Colonic mucosa (tissue), 4 donors: ENCODE measurements at places on chromosomes 5 and 9. TPM values are rescaled to one million over a fixed set of nuclear protein-coding genes. Genes with fewer than 3 reads are reported as not detected.

The LCN2 gene
- 374 TPM for total RNA-seq

The TSSK1B gene
- not detected for total RNA-seq

The P4HA2 gene
- total RNA-seq = 79.6 TPM

The PCA3 gene
- not detected for total RNA-seq

The ANKRD55 gene
- total RNA-seq = not detected

The PCDHGA5 gene
- total RNA-seq = 1.1 TPM

The PCDHA1 gene
- 0.13 TPM for total RNA-seq

The TAS2R1 gene
- total RNA-seq = not detected

The AFAP1L1 gene
- 4.0 TPM for total RNA-seq

The GRIA1 gene
- not detected for total RNA-seq

The ANKRD20A1 gene
- 6.0 TPM for total RNA-seq

The TNFSF15 gene
- total RNA-seq = 2.9 TPM

The PCDHB10 gene
- 1.1 TPM for total RNA-seq

GRCh38 chr9:72949244-72949582 is 3.6 kb downstream of the ALDH1A1 start:
- DNase-seq = no peak

- DNase-seq = no peak
Measured at GRCh38 chr9:16640649-16641048, 229.8 kb downstream of the BNC2 start.

GRCh38 chr5:151094030-151094851 is 13.4 kb upstream of the TNIP1 start:
- DNase-seq = peak; percentile 74

DNA sequence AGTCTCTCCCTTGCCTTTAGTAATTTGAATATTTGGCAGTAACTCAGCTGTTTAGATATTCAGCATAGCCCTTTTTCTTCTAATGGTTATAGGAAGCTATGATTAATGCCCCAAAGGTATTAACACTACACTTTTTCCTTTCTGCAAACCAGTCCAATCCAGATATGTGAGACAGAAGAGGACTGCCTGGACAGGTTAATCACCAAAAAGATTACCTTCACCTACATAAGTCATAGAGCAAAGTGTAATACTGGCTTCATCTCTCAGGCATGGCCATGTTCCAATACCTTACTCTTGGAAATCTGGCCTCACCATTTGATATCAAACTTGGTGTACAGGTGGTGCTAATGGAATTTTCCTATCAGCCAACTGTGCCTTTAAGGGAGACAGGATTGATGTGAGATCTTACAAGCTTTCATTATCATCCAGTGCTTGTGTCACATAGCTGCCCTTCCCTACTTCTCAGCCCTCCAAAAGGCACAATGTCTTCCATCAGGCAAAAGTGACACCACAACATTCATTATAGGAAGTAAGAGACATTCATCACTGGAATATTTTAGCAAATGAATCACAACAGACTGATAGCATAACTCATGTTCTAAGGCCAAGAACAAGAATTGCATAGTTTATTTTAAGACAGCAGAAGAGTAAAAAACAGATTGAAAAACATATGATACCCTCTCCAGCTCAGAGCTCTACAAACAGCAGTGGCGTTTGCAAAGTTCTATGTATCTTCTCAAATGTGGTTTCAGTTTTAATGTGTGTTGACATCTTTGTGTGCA is 91.2 kb upstream of the PAM start:
- DNase-seq = no peak

DNA sequence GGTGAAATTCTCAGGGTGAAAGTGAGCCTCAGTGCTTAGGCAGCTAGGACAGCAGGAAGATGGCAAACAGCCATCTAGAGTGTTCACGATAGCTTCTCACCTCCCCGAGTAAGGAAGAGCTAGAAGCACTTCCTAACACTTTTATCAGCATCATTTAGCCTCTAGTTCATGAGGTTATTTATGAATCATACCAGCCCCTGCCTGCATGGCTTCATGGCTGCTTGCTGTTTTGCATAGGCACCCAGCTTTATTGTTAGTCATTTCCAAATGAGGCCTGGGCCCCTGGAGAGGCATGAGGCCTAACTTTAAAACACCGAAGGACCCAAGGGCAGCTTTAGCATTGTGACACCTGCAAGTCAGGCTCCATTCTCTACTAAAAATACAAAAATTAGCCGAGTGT is 134.9 kb upstream of the PANK3 start:
- no peak for DNase-seq

GRCh38 chr9:130870491-130871381 is 25.9 kb downstream of the QRFP start:
- DNase-seq = no peak

GRCh38 chr9:77131399-77131798 is 45.9 kb upstream of the VPS13A start:
- DNase-seq = no peak

- no peak for DNase-seq
Measured at GRCh38 chr5:118060833-118061232, 927.5 kb downstream of the DTWD2 start.

GRCh38 chr9:20236676-20237075 is 385.6 kb downstream of the MLLT3 start:
- no peak for DNase-seq

DNA sequence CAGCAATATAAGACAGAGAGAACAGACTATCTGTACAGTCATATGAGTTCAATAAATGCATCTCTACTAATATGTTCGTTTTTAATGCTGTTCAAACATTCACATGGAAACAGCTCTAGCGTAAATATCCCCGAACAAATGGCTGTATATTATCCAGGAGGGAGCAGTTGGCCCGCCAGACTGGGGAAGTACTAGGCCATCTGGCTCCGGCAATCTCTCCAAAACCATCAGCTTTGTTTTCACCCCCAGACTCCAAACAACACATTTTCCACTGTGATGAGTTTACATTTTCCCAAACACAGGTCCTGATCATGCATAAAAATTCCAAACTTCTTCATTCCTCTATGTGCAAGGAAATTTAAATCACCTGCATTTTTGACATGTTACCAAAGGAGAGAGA is 8.7 kb downstream of the EBF1 start:
- no peak for DNase-seq

GRCh38 chr9:112408275-112408674 is 28.4 kb downstream of the HSDL2 start:
- DNase-seq = no peak

DNA sequence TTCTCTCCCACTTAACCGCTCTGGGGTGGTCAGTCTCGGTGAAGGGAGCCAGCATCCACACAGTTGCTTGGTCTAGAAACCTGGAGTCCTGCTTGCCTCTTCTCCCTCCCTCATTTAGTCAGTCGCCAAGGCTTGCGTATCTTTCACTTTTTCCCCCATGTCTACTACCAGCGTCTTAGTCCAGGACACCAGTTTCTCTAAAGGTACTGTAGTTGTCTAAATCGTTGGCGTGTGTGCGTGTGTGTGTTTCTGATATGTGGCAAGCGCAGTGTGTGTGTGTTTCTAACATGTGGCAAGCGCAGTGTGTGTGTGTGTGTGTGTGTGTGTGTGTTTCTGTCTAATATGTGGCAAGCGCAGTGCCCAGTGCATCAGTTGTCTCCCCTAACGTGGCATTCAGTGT is 641 bp downstream of the ATP6V1G1 start:
- peak; percentile 30 for DNase-seq

DNA sequence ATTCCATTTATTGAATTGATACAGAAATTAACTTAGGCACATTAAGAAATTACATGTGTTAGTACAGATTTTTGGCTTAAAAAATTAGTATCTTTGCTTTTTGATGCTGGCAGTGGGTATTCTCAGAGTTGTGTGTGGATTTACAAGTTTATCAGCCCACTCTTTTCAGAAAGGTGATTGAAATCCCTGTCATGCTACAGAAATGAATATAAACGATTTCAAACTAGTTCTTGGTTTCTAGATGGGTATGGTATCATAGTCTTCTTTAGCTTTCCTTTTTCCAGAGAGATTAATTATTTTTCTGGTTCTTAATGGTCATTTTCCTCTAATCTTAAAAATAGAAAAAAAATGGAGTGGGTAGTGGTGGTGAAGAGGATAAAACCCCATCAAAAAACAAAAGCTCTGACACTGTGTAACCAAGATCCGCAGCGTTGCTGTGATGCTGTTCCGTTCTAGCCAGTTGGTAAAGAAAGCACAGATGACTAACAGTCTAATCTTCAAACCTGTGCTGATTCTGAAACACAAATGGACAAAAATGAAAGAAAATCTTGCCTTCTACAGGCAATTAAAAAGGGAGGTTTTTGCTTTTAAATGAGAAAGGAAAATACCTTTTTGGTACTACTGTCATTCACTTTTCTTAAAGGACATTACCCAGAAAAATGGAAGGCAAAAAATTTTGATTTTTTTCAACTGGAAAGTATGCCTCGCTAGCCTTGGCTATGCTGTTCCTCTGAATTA is 5.2 kb downstream of the LRRTM2 start:
- no peak for DNase-seq

GRCh38 chr9:134043531-134043988 is 18.3 kb downstream of the BRD3OS start:
- DNase-seq = no peak

GRCh38 chr9:6632516-6633183 is 12.9 kb downstream of the GLDC start:
- DNase-seq = peak; percentile 18

GRCh38 chr9:72590824-72591223 is 69.4 kb downstream of the TMC1 start:
- DNase-seq = no peak

- no peak for DNase-seq
Measured at GRCh38 chr5:126360467-126360866, 62.7 kb upstream of the GRAMD2B start.

DNA sequence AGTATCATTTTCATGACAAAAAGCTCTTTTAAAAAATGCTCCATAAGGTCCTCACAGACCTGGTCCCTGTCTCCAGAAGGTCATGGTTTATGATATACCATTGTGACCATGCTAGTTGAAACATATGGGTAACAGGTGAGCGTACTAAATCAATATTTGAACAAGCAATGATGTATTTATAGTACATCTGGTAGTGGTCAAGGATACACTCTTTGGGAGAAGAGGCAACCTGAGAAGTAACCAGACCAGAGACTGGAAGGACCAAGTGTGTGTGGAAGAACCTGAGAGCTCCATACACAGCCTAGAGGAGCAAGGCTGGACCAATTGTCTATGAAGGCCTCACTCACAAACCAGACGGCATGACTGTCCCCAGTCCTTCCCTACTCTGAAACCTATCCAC is 55.1 kb downstream of the LHFPL2 start:
- DNase-seq = no peak

DNA sequence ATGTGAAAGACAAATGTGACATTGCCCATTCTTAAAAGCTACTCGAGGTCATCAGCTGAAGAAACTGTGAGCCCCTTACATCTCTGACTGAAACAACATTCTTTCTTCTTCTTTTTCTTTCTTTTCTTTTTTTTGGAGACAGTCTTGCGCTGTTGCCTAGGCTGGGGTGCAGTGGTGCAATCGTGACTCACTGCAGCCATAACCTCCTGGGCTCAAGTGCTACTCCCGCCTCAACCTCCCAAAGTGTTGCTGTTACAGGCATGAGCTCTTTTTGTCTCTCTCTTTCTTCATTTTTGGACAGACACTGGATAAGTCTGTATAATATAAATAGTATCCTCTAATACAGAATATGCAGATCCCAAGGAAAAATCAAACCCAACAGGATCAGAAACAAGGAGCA is 263.7 kb upstream of the KLF9 start:
- no peak for DNase-seq

DNA sequence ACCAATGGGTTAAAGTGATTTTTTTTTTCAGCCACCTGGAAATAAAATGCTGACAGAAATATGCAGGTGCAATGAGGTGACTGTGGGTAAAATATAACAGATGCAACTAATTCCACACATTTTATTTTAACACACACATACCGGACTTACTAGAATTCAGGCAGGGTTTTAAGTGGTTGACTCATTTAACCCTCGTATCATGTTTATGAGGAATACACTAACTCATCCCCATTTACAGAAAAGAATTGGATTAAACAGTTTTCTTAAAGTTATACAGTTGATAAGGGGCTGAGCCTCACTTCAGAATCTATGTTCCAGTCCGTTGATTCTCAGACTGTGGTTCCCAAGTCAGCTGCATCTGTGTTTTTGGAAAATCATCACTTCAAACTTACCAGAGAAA is 207.5 kb downstream of the CHSY3 start:
- DNase-seq = no peak

DNA sequence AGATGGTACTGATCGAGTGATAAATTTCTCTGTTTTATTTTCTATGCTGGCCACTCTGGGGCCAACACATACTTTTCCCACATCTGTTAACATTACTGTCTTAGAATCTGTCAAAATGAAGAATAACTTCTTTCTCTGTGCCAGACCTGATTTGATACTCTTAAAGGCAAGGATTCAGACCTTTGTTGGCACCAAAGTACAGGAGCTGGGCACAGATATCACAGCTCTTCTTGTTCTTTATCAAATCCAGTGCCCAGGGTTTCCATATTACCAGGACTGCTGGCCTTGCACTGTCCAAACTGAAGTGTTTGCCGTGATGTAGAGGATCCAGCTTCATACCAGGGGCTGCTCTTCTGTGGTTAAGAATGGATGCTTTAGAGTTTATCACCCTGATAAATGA is 20.9 kb downstream of the ZNF474 start:
- no peak for DNase-seq

GRCh38 chr5:124156415-124156996 is 589.9 kb downstream of the ZNF608 start:
- no peak for DNase-seq

DNA sequence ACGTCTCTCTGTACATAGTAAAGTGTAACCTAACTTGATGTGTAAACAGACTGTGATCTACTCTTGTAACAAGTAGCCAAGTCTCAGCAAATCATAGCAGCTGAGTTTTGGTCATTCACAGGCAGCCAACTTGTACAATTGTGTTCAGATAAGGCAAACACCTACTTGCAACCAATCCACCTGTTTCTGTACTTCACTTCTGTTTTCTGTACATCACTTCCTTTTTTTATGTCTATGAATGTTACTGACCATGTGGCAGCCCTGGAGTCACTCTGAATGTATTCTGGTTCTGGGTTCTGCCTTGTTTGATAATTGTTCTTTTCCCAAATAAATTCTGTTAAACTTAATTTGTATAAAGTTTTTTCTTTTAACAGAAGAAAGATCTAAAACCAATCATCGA is 26.0 kb downstream of the RLN2 start:
- DNase-seq = no peak
